Natural killer cell (primary cell): ENCODE measurements at places on chromosomes 7 and 10.

GRCh38 chr7:104895522-104896236 lies 118.3 kb upstream of the KMT2E start:
- no peaks in the 10 kb centered on the region for H3K36me3 ChIP-seq
- H3K27ac ChIP-seq, result no peak overlapping the region
- no peaks in the 10 kb centered on the region for H3K27me3 ChIP-seq

DNA sequence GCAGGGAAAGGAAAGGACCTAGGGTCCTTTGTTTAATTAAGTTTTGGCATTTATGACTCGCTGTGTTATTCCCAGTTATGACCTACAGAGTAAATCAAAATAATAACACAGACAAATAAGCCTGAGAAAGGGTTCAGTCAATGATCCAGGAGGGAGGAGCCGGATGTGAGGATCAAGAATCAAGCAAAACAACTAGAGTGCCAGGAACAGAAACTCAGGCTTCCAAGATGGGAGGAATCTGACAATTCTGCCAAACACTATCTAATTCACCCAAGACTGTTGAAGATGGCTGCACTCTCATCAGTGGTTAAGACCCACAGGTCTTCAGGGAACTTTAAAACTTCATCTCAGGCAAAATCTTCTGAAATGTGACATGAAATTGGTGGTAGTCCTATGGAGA lies 50.3 kb upstream of the PIP4K2A start:
- H3K27ac ChIP-seq, result no peak overlapping the region
- no peaks in the 10 kb centered on the region for H3K36me3 ChIP-seq
- H3K27me3 ChIP-seq, result no peaks in the 10 kb centered on the region

- no peak overlapping the region for H3K27ac ChIP-seq
- no peak for DNase-seq
- H3K36me3 ChIP-seq, result peaks cover 35% of the 10 kb centered on the region
Measured at GRCh38 chr7:8056439-8056838, 87.8 kb downstream of the GLCCI1 start.

- no peaks in the 10 kb centered on the region for H3K4me1 ChIP-seq
- no peak overlapping the region for H3K27ac ChIP-seq
- H3K27me3 ChIP-seq, result no peaks in the 10 kb centered on the region
- H3K4me3 ChIP-seq, result no peak overlapping the region
- no peaks in the 10 kb centered on the region for H3K36me3 ChIP-seq
Measured at GRCh38 chr10:77944519-77944918, 18.0 kb upstream of the DLG5 start.

- no peaks in the 10 kb centered on the region for H3K36me3 ChIP-seq
- no peak for DNase-seq
- no peak overlapping the region for H3K27ac ChIP-seq
- no peak overlapping the region for H3K4me3 ChIP-seq
Measured at GRCh38 chr10:51602326-51602725, 97.1 kb downstream of the CSTF2T start.

- no peaks in the 10 kb centered on the region for H3K27me3 ChIP-seq
- no peaks in the 10 kb centered on the region for H3K4me1 ChIP-seq
- no peak for DNase-seq
- H3K36me3 ChIP-seq, result peaks cover 5% of the 10 kb centered on the region
Measured at GRCh38 chr7:66720561-66720960, 20.0 kb upstream of the RABGEF1 start.

- no peak overlapping the region for H3K27ac ChIP-seq
- H3K36me3 ChIP-seq, result peaks cover 12% of the 10 kb centered on the region
- H3K4me1 ChIP-seq, result no peaks in the 10 kb centered on the region
Measured at GRCh38 chr10:121921238-121921931, 6.4 kb downstream of the ATE1 start.

GRCh38 chr10:132904181-132904813 lies 38.1 kb downstream of the CFAP46 start:
- no peaks in the 10 kb centered on the region for H3K27me3 ChIP-seq
- H3K4me3 ChIP-seq, result no peak overlapping the region
- no peaks in the 10 kb centered on the region for H3K4me1 ChIP-seq
- H3K27ac ChIP-seq, result no peak overlapping the region

GRCh38 chr7:92246360-92247101 lies 757 bp downstream of the ANKIB1 start:
- no peaks in the 10 kb centered on the region for H3K27me3 ChIP-seq
- DNase-seq, result no peak
- peaks cover 11% of the 10 kb centered on the region for H3K4me1 ChIP-seq
- peak overlapping the region; percentile 74 for H3K4me3 ChIP-seq

GRCh38 chr10:60353519-60354258 lies 36.0 kb downstream of the ANK3 start:
- H3K36me3 ChIP-seq, result no peaks in the 10 kb centered on the region
- H3K4me3 ChIP-seq, result no peak overlapping the region
- H3K27me3 ChIP-seq, result no peaks in the 10 kb centered on the region
- H3K4me1 ChIP-seq, result no peaks in the 10 kb centered on the region
- DNase-seq, result no peak
- H3K27ac ChIP-seq, result no peak overlapping the region

- no peaks in the 10 kb centered on the region for H3K27me3 ChIP-seq
- no peaks in the 10 kb centered on the region for H3K36me3 ChIP-seq
- no peak within 1 kb of the TSS for H3K27ac ChIP-seq
- H3K4me1 ChIP-seq, result no peaks in the 10 kb centered on the region
- H3K4me3 ChIP-seq, result no peak within 1 kb of the TSS
- DNase-seq, result no peak
Measured at GRCh38 chr7:99876933-99877332, at the start of gene OR2AE1. Gene OR2AE1 (minus strand): TSS chr7:99877033. CDS start chr7:99877033, 0 bp downstream.

- no peak overlapping the region for H3K4me3 ChIP-seq
- no peak overlapping the region for H3K27ac ChIP-seq
- H3K27me3 ChIP-seq, result no peaks in the 10 kb centered on the region
- H3K4me1 ChIP-seq, result peaks cover 23% of the 10 kb centered on the region
Measured at GRCh38 chr7:155660758-155661093, 16.3 kb downstream of the RBM33 start.

- no peak overlapping the region for H3K27ac ChIP-seq
- H3K4me3 ChIP-seq, result no peak overlapping the region
- no peak for DNase-seq
Measured at GRCh38 chr7:42452356-42452755, 215.3 kb upstream of the GLI3 start.

DNA sequence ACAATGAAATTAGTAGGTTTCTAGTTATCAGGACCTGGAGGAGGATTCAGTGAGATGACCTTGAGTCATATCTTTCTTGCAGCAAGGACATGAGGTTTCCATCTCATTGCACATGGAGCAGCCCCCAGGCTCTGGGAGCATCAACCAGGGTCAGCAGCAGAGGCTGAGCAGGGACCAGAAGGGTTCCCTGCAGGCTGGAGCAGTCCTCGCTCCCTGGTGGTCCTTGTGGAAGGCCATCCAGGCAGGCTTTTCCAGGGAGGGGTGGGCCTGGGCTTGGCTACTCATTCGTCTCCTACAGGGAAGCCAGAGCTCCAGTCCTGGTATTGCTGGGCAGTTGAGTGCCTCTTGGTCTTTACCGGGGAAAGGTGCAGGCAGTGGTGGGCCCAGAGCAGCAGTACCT lies 587.5 kb downstream of the GLRX3 start:
- H3K27ac ChIP-seq, result no peak overlapping the region
- no peak for DNase-seq
- no peak overlapping the region for H3K4me3 ChIP-seq
- no peaks in the 10 kb centered on the region for H3K36me3 ChIP-seq
- H3K4me1 ChIP-seq, result no peaks in the 10 kb centered on the region

DNA sequence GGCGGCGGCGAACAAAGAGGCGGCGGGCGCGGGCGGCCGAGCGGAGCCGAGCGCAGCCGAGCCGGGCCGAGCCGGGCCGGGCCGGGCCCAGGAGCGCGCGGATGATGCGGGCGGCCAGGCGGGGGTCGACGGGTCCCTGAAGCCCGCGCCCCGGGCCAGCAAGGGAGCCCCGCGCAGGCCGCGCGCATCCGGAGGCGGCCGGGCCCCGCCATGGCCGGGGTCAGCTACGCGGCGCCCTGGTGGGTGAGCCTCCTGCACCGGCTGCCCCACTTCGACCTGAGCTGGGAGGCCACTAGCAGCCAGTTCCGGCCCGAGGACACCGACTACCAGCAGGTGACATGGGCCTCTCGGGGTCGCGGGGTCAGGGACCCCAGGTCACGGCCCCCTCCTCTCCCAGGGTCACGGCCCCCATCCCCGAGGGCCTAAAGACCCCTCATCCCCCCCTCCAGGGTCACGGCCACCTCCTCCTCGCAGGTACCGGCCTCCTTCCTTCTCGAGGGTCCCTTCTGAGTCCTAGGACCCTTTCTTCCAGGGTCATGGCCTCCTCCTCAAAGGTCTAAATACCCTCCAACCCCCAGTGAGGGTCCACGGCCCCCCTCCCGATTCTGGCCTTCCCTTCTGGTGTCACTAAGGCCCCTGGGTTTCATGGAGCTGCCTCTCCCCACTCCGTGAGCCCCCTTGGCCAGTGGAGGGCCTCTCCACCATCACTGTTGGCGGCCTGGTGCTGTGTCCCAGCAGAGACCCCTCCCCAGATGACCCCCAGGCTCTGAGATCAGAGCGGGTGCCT lies at the start of gene TTYH3:
TSS of gene TTYH3 (plus strand) at position 41 of the 787 bp plus-strand sequence. CDS start at position 211, 170 bp downstream.
- H3K4me3 ChIP-seq, result peak within 1 kb of the TSS; percentile 51
- H3K27ac ChIP-seq, result peak within 1 kb of the TSS; percentile 53
- H3K27me3 ChIP-seq, result no peaks in the 10 kb centered on the region
- H3K4me1 ChIP-seq, result peaks cover 38% of the 10 kb centered on the region
- DNase-seq, result no peak

GRCh38 chr7:158795272-158795671 lies 34.0 kb downstream of the ESYT2 start:
- H3K27me3 ChIP-seq, result no peaks in the 10 kb centered on the region
- H3K27ac ChIP-seq, result no peak overlapping the region
- no peak overlapping the region for H3K4me3 ChIP-seq
- H3K4me1 ChIP-seq, result no peaks in the 10 kb centered on the region

GRCh38 chr7:98399462-98399861 lies 1.4 kb downstream of the BAIAP2L1 start:
- DNase-seq, result no peak
- no peak overlapping the region for H3K4me3 ChIP-seq

DNA sequence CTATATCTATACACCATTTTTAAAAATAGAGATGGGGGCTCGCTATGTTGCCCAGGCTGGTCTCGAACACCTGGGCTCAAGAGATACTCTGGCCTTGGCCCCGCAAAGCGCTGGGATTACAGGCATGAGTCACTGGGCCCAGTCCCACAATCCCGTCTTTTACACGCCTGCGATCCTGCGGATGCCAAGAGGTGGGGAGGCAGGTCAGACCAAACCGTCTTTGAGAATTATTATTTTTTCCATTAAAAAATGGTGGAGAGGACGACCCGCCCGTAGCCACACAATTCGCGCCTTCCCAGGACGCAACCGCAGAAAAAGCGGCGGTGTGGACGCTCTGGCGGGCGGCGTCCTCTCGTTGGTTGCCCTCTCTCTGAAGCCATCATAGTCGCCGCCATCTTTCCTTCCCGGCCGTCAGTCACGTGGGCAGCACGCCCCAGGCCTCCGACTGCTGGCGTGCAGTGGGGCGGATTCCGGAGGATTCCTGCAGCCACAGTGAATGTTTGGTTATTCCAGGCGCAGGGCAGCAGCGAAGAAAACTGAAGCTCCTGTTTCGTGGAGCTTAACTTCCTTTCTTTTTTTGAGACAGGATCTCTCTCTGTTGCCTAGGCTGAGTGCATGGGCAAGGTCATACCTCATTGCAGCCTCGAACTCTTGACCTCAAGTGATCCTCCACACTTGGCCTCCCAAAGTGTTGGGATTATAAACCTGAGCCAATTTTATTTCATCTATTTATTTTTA lies 9.9 kb upstream of the EPHB4 start:
- DNase-seq, result peak; percentile 87
- H3K27ac ChIP-seq, result peak overlapping the region; percentile 37
- peaks cover 15% of the 10 kb centered on the region for H3K4me1 ChIP-seq
- H3K27me3 ChIP-seq, result no peaks in the 10 kb centered on the region

DNA sequence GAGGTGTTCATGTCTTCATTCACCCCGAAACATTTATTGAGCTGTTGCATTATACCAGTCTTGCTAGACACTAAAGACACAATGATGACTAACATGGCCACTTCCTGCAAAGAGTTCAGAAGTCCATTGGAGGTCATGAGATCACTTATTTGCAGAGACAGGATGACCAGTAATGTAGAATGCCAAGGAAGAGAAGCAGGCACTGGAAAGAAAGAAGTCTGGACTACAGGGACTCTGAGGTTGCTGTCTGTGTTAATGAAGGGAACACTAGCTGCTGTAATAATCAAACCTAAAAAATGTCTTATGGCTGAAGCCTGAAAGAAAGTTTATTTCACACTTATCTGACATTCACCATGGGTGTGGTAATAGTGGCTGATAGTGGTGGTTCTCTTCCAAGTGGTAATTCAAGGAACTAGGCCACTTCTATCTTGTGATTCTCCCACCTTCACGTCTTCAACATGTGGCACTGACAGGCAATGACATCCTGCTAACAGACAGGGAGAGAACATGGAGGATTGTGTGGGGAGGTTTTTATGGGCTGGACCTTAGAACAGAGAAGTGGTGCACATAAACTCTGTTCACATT lies 89.2 kb upstream of the MKLN1 start:
- H3K36me3 ChIP-seq, result no peaks in the 10 kb centered on the region
- DNase-seq, result peak; percentile 45
- H3K4me3 ChIP-seq, result no peak overlapping the region
- H3K27me3 ChIP-seq, result no peaks in the 10 kb centered on the region

GRCh38 chr10:93715345-93715744 lies 13.0 kb upstream of the FRA10AC1 start:
- H3K36me3 ChIP-seq, result no peaks in the 10 kb centered on the region
- no peak overlapping the region for H3K4me3 ChIP-seq
- H3K27ac ChIP-seq, result no peak overlapping the region
- H3K27me3 ChIP-seq, result no peaks in the 10 kb centered on the region

GRCh38 chr10:79063661-79064492 lies 4.9 kb upstream of the ZMIZ1 start:
- no peaks in the 10 kb centered on the region for H3K27me3 ChIP-seq
- H3K4me1 ChIP-seq, result peaks cover 37% of the 10 kb centered on the region
- H3K4me3 ChIP-seq, result no peak overlapping the region
- no peak overlapping the region for H3K27ac ChIP-seq
- no peak for DNase-seq

DNA sequence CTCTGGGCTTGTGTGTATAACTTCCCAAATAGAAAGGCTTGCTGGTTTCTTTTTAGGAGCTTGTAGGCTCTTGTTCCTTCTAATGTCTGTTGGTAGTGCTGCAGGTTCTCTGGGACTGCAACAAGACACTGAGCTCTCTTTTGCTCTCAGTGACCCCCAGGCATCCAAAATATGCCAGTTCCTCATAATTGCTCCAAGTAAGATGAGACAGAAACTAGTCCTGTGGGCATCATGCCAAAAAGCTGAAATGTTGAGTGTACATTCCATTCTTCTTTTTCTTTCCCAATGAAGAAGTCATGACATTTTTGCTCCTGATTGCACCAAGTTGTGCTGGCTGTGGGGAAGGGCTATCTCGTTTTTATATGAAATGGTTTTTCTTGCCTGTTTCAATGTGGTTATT lies 7.1 kb upstream of the BTBD16 start:
- H3K36me3 ChIP-seq, result no peaks in the 10 kb centered on the region
- no peaks in the 10 kb centered on the region for H3K27me3 ChIP-seq
- H3K4me1 ChIP-seq, result no peaks in the 10 kb centered on the region
- no peak overlapping the region for H3K4me3 ChIP-seq
- no peak overlapping the region for H3K27ac ChIP-seq
